ENCODE measurements at places on chromosomes 7 and 10.

- DNase-seq, result no peak
Measured at GRCh38 chr7:158658475-158658874, 46.1 kb downstream of the NCAPG2 start.

GRCh38 chr7:37409461-37409860 lies 39.2 kb downstream of the ELMO1 start:
- DNase-seq, result no peak

DNA sequence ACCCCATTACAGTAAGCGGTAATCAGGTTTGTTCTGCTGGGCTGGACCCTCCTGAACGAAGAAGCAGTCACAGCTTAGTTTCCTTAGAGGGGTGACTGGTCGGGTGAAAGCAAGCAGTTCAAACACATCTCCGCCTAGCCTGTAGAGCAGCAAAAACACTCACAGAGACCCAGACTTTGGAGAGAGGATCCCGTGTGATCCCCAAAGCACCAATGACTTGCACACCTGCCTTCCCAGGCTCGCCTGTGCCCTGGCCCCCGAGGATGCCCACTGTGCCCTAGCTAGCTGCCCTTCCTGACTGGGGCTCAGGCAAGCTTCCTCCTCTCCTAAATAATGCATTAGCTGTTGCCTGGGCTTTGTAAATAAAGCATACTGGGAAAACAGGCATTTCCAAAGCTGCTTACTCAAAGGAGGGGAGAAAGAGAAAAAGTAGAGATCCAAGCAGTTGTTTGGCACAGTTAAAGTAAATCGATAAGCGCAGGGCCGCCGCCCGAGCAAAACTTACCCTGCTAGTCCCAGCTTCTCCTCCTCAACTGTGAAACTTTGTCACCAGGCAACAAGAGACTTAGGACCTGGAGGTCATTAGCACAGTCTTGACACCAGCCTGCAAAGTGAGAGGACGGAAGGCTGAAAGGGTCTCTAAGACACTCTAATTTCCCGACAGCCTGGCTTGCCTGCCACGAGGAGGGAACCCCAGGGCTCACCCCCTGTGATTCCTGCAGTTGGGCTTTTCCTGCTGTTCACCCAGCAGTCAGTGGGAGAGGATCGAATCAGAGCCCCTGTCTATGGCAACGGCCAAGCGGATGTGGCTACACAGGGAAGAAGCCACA lies 4.8 kb downstream of the LRRC18 start:
- no peak for DNase-seq

- no peak for DNase-seq
Measured at GRCh38 chr7:44445986-44446671, 44.3 kb downstream of the NUDCD3 start.

DNA sequence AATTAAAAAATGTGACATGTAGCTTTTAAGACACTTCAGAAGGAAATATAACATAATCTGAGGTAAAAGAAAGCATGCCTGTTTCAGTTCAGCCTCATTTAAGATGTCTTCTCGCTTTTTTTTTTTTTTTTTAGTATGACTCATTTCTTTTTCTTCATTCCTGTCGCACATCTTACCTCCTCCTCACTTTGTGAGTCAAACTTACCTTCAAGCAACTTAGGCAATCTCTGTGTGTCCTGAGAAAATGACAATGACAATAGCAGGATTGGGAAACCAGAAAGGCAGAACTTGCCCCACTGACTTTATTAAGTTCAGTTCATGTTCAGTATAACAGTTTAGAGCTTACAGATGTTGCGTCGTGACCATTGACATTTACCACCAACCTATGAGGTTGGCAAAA lies 7.7 kb downstream of the PTN start:
- no peak for DNase-seq

- no peak for DNase-seq
Measured at GRCh38 chr7:14424675-14425074, 435.2 kb upstream of the ETV1 start.

DNA sequence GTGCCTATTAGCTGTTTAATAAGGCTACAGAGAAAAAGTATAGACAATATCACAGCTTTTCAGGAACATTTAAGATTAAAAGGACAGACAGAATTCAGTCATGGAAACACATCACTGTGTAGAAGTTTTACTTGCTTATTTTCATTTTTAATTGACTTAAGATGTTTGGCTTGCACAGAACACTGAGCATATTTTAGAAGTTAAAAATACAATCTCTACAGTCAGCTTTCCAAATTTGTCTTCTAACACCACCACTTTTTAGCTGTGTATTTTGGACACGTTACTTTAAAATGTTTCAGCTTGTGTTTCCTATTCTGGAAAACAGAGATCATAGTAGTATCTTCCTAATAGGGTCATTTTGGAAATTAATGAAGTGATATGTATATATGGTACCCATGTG lies 11.8 kb downstream of the CFAP69 start:
- DNase-seq, result no peak

GRCh38 chr10:124225467-124226270 lies 132.3 kb upstream of the CHST15 start:
- DNase-seq, result no peak

GRCh38 chr10:34584164-34584563 lies 230.9 kb downstream of the PARD3 start:
- DNase-seq, result peak; percentile 84

DNA sequence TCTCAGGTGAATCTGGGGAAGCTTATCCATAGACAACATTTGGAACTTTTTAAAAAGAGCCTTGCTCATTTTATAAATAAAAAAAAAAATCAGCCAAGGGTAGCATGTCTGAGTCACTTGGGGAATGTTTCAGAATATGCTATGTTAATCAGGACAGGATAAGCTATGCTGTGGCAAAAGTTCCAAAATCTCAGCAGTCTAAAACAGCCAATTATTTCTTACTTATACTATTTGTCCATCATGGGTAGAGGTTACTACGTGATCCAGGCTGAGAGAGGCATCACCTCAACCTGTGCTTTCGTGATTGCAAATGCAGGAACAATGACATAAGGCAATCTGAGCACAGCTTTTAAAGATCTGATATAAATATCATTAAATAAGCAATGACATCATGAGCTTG lies 6.5 kb downstream of the SLC13A1 start:
- DNase-seq, result no peak

DNA sequence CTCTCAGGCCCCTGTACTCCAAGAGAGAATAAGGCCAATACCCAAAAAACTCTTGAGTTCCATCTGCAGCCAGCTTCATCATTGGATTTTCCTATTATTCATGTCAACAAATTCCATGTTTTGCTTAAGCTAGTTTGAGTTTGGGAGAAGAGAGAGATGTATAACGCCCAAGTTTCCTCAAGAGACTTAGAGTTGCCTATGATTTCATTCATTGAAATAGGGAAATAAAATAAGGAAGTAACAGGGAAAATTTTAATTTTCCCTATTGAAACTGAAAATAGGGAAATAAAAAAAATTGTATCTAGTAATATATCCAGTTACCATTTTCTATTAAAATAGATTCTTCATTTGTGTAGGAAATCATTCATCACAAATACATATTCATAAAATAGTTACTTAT lies 66.5 kb upstream of the SVIL start:
- no peak for DNase-seq

DNA sequence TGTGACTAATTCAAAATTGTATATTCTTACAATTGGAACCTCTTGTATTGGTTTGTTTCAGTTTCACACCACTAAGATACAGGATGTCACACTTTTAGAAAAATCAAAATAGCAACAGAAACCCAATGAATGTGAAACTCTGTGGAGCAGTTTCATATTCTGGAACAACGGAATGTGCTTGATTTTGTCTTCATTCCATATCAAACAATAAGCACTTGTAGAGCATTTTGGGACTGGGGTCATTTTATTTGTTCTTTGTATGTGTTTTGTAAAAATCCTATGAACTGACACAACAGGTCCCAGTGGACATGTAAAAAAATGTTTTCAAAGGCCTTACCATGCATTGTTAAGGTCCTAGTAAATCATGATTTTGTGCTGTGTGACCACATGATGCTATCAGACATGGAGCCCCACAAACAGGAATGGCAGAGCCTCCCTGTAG lies 123.1 kb downstream of the DKK1 start:
- no peak for DNase-seq

DNA sequence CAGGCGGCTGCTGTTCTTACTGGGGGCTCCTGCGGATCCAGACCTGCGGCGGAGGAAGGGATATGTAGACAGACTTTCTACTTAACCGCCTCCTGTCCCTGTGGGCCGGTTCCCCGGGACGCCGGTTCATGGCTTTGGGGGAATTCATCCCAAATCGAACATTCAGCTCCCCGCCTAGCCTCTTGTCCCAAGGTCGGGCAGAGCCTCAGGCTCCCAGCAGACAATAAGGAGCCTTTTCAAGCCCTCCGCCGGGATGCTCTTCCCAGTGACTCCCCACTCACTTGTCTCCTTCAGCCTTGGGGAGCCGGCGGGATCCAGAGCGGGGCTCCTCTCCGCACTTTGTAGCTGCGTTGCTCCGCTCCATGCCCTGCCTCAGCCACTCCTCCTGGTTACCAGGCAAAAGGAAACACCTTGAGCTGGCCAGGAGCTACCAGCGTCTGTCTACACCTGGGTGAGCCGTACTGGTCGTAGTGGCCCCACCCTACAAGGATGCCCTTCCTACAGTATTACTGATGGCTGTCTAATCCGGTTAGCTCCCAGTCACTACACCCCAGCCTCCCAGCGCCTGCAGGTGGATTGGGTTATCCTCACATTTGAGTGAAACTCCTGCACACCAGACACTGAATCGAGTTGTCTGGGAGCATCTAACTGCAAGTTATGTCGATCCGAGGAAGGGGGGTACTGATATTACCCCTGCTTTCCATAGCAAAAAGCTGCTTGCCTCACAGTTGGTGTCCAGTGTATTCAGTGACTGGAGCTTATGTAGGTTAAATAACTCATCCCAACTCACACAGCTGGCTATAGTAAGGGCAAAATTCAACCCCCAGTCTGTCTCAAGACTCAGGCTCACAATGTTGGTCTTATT lies at the start of gene C10orf95:
C10orf95 (minus strand) TSS at position 439 of the 865 bp plus-strand sequence. CDS start 450 bp downstream, outside the sequence.
- DNase-seq, result no peak

- no peak for DNase-seq
Measured at GRCh38 chr10:88879534-88880281, at the start of gene STAMBPL1. Gene STAMBPL1, plus strand, starts transcription at chr10:88880245. Its CDS starts 21,464 bp downstream, at chr10:88901709.

DNA sequence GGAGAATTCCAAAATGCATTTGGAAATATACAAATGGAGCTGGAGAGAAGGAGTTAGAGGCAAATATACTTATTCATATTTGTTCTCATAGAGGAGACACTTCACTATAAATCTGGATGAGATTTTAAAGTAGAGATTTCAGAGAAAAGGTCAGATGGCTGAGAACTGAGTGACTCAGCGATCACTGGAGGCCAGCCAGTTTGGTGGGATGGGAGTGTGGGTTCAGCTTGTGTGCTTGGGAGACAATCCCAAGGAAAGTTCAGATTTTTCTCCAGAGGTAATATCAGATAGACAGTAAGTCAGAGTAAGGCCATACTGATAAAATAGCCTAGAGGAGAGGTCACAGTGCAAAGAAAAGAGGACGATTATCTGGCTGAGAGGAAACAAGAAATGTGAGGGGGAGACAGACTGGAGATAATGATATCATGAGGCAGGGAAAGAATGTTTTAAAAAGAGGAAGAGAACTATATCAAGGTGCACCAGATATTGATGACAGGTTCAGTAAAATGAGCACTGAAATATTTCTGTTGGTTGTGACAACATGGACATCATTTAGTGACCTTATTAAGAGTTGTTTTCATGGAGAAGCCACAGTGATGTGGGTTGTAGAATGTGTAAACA lies 67.0 kb downstream of the MDFIC start:
- peak; percentile 50 for DNase-seq

GRCh38 chr10:87615856-87616255 lies 43.8 kb upstream of the PAPSS2 start:
- no peak for DNase-seq

DNA sequence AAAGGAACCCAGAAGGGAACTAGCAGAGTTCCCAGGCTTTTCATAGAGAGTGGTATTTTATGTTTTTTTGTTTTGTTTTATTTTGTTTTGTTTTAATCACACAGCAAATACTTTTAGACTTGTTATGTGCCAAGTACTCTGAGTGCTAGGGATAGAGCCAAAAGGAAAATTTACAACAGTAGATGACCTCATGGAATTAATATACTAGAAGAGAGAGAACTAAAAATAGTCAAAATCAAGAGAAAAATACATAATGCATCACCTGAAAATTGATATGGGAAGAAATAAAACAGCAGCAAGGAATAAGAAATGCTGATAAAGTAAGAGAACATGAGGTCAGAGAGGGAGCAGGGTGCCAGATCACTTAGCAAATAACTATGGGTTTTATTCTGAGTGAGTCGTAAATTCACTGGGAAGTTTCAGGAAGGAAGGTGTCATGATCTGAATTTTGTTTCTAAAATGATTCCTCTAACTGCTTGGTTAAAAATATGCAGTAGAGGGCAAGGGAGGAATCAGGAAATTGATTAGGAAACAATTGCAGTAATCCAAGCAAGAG lies 351.0 kb downstream of the ANKRD7 start:
- DNase-seq, result no peak

- peak; percentile 85 for DNase-seq
Measured at GRCh38 chr7:24778543-24779282, 21.4 kb upstream of the GSDME start.
